ENCODE measurements at places on chromosomes 6 and 20.
A peak's percentile ranks its signal among the peaks of the same experiment; 100 is the strongest.

GRCh38 chr6:149925253-149925973 is 2.5 kb upstream of the RAET1G start:
- no peak for DNase-seq

DNA sequence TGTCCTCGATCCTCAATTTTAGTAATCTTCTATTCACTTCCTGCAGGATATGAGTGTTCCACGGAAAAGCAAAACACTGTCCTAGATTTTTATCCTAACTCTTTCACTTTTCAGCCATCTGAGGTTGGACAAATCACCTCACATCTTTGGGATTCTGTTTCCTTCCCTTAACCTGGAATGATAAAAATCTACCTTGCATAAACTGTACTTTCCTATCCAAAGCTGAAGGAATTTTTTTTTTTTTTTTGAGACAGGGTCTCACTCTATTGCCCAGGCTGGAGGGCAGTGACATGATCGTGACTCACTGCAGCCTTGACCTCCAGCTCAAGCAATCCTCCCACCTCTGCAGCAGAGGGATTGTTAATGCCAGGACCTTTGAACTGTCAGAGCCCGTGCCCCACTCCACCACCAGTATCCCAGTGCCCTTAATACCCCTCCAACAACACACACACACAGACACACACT is 20.5 kb downstream of the CAPN11 start:
- no peak for DNase-seq

DNA sequence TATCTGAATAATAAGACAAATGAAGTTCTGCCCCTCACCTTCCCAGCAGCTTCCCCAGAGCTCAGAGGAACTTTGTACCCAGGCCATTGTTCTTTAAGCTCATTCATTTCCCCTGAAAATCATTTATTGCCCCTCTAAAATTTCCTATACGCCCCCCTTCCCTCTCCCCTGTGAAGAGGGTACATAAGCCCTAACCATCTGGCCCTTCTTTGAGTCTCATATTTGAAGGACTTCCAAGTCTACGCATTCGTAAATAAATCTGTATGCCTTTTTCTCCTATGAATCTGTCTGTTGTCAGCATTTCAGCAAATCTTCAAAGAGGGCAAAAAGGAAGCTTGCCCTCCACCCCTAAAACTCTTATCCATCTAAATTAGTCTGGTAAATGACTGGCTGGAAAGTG is 73.1 kb upstream of the DST start:
- DNase-seq = no peak

DNA sequence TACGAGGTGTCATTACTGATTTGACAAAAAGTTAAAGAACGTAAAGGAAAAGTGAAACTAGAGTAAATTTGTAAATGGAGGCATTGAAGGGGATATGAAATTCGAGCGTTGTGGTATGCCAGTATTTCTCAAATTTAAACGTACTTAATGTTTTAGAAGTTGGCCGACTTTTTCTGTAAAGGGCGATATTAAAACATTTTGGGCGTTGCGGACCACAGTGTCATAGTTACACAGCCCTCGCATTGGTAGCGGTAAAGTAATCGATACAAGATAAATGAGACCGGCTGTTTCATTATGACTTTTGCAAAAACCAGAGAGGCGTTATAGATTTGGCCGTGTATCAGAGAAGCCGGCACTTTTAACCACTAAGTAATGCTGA is 39.6 kb downstream of the OR2B2 start:
- no peak for DNase-seq

GRCh38 chr6:3654898-3655297 is 96.6 kb downstream of the PXDC1 start:
- DNase-seq = no peak

GRCh38 chr20:11921321-11921720 is 3.6 kb downstream of the BTBD3 start:
- no peak for DNase-seq

DNA sequence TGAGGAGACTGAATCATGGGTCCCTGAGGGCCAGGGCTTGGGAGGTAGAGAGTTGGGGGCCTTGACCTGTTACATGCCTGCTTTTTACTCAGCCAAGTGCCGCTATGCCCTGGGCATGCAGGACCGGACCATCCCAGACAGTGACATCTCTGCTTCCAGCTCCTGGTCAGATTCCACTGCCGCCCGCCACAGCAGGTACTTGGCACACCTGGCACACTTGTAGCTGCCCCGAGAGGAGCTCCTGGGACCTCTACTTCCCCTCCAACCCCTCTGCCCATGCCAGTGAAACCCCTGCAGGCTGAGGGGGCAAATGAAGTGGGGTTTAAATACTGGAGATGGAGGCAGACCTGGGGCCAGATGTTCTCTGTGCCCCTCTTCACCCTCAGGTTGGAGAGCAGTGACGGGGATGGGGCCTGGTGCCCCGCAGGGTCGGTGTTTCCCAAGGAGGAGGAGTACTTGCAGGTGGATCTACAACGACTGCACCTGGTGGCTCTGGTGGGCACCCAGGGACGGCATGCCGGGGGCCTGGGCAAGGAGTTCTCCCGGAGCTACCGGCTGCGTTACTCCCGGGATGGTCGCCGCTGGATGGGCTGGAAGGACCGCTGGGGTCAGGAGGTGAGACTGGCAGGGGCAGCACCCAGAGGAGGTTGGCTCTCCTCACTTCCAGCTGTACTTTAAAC is 4.6 kb downstream of the DDR1 start:
- no peak for DNase-seq

DNA sequence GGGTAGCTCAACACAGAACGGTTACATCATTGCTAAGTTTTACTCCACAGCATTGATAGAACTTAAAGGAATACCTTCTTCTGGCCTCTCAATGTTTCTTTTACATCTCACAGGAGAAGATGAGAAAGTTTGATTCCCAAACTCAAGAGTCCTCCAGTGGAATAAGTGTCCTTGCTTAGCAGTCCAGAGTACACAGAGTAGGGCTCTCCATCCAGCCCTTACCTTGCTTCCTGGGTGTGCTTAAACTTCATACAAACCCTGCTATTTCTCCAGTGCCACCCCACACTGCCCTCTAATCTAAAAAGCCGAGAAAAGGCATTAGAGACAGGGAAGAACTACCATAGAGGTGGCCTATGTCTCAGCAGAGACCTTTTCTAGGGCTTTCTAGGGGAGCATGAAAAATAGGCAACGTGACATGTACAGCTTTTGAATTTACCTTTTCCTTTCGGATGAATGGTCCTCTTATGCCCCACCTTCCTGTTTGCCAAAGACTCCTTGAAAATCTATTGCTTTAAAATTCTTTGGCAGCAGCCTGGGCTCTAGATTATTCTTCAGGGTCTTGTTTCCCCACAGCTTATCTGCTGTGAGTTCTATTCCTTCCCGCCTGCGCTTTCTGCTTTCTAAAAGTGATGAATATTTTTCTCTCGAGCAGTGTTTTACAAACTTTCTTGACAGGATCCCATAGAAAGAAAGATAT is 12.1 kb downstream of the ADGRF1 start:
- DNase-seq = no peak

DNA sequence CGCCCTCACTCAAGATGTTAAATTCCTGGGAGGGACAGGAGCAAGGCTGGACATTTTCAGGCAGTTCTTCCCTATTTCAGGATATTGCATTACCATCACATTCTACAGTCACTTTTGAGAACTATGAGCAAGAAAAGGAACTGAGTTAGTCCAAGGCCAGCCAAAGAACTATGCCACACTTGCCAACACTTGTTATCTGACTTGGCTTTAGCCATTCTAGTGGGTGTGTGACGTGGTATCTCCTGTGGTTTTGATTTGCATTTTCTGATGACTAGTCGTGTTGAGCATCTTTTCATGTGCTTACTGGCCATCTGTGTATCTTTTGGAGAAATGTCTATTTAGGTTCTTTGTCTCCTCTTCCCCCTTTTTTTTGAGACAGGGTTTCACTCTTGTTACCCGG is 12.0 kb downstream of the XRN2 start:
- peak; percentile 12 for DNase-seq

DNA sequence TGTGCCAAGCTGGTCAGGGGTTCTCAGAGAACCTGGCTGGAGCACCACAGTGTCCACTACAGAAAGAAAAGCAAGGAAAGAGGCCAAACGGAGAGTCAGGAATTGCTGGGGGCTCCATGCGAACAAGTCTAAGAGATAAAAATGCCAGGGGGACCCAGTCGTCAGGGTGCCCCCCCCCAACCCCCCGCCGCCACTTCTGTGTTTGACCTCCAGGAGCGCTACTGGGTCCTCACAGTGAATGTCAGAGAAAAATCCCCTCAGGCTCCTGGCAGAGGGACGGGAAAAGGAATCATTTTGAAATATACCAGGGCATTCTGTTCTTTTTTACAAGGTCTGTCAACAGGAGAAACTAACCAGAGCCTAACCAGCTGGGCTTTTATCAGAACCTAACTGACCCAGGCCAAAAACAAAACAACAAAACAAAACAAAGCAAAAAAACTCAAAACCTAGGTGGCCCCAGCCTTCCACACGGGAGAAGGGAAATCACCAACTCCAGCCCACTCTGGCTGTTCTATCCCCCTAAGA is 17.9 kb upstream of the NELFCD start:
- DNase-seq = no peak

- DNase-seq = no peak
Observed at GRCh38 chr6:160363016-160363996, 15.1 kb downstream of the SLC22A3 start.

- peak; percentile 51 for DNase-seq
Observed at GRCh38 chr20:5848711-5849505, 98.7 kb downstream of the SHLD1 start.
